ENCODE measurements at places on chromosomes 4 and X.

- DNase-seq = no peak
Observed at GRCh38 chr4:150990250-150990649, 24.8 kb downstream of the LRBA start.

DNA sequence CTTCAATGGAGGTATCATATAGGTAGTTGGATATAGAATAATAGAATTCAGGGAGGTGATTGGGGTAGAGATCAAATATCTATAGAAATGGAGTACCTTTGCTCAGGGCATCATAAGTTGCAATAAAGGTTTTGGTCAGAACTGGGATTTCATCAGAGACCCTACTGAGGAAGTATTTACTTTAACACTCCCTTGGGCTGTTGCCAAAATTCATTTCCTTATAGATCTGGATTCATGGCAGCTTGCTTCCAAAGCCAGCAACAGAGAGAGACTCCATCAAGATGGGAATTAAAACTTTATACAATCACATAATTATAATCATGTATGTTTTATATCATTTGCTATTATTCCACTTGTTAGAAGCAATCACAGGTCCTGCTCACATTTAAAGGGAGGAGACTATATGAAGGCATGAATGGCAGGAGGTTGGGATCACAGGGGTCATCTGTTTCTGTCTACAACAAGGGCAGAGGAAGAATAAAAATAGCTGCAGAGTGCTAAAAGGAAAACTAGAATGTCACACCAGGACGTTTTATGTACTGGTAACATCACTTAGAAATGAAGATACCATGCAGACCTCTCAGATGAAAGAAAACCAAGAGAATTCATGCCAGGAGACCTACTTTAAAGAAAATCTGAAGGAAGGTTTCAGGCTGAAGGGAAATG is 902.1 kb upstream of the LCORL start:
- no peak for DNase-seq

- DNase-seq = no peak
Observed at GRCh38 chr4:27360790-27361267, 500.2 kb downstream of the STIM2 start.

DNA sequence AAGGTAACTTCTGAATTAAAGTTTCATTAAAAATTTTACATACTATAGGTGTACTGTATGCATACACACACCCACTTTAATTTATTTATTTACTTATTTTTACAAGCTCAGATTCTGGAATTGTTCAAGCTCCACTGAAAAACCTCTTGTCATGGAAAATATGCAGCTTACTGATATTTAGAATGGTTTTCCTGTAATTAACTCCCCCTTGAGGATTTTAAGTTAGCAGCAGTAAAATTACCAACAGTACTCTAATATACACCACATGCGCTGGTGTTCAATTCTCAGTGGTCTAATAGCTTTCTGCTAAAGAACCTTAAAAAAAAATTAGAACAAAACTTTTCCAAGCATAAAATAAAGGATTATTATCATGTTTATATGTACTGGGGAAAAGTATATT is 12.0 kb downstream of the MAB21L2 start:
- DNase-seq = no peak

- DNase-seq = no peak
Observed at GRCh38 chr4:163087805-163088204, 78.9 kb downstream of the NAF1 start.

GRCh38 chr4:25624616-25625015 is 31.0 kb upstream of the SLC34A2 start:
- DNase-seq = no peak

DNA sequence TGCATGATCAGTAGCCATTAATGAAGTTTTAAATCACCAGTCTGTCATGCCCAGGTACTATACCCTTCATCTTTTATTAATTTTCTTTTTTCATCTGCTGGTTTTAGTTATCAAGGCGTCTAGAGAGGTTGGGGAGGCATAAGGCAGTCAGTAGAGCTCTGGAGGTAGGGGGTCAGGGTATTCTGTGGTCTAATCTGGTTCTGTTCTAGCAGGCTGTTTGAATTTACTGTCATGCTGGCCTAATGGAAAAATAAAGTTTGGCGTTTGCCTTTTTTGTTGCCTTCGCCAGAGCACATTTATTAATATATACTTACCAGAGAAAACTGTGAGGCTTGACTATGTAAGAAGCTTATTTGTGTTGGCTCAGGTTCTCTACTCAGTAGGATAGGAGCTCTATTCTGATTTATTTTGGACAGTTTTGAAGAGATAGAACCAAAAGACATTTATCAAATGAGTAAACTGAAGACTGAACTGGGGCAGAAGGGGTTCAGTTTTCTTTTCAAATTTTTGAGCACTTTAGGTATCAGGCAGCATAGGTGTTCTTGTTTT is 46.9 kb downstream of the TMEM131L start:
- DNase-seq = no peak

- DNase-seq = no peak
Observed at GRCh38 chr4:129218360-129218759, 122.4 kb downstream of the C4orf33 start.

GRCh38 chr4:26490111-26490959 is at the start of gene CCKAR:
TSS of gene CCKAR (minus strand) at chr4:26490484. CDS start at chr4:26490267, 217 bp downstream.
- no peak for DNase-seq

GRCh38 chr4:184274286-184274951 is 56.7 kb upstream of the ENPP6 start:
- no peak for DNase-seq

DNA sequence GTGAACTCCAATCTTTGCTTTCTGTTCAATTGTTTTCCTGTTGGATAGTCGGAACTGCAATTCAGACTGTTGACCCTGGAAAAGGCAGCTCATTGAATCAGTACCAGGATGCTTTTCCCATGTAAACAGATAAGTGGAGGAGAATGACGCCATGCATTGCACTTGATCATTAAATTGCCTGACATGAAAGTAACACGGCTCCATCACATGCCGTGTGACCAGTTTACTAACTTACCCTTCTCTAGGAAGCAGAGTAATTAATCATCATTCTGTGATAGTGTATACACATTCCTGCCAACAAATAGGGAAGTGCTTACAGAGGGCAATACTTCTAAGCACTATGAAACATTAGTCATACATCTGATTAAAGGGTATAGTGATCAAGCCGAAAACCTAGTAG is 101.4 kb downstream of the PPARGC1A start:
- no peak for DNase-seq

GRCh38 chrX:107731831-107732502 is 43.6 kb downstream of the TSC22D3 start:
- no peak for DNase-seq

DNA sequence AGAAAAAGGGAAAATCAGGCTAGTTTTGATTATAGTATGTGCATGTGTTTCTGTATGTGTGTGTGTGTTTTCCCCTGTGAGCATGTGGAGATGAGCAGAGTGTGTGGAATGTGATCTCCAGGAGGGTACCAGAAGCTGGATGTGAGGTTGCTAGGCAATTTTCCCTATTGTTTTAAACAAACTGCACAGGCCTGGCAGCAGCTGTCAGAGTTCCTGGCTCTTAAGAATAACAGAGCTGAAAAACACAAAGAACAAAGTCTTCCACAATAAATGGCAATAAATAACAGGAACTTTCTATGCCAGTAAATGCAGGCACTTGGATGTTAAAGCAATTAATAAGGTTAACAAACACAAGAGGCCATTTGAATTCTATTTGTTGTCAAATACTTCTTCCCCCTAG is 344.6 kb upstream of the CTSO start:
- no peak for DNase-seq

GRCh38 chr4:117783716-117784115 is 250.6 kb upstream of the NDST3 start:
- no peak for DNase-seq

DNA sequence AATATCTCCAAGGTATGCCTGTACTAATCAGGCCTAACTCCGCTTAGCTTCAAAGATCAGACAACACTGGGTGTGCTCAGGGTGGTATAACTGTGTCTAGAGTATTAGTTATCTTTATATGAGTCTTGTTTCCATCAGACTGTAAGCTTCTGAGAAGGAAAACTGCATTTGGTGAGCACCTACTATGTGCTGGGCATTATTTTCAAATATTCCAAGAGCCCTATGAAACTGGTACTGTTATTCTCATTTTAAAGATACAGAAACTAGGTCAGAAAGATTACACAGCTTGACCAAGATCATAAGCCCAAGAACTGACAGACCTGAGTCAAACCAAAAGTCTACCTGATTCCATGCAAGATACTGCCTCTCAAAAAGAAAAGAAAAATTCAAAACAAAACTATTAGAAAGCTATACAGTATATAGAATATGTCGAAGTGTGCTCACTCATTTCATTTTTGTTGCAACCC is 44.4 kb downstream of the LRBA start:
- no peak for DNase-seq

GRCh38 chr4:37599092-37599790 is 86.9 kb downstream of the RELL1 start:
- no peak for DNase-seq

- DNase-seq = no peak
Observed at GRCh38 chrX:110732266-110732665, 63.4 kb downstream of the CHRDL1 start.

DNA sequence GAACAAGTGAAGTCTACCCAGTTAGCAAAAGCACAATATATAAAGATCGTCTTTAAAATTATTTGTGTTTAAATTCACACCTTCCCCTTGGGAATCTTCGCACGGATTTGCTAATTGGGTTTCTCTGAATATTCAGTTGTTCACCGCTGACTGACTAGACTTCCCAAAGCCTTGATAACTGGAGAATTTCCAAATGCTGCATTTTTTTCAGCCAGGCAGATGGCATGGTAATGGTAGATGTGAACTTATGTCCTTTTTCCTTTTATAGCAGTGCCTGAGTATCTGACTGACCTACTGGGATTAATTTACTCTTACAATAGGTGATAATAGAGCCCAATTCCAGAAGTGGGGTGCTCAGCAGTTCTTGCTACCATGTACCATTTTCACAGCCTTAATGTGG is 548.1 kb downstream of the PACRGL start:
- no peak for DNase-seq

GRCh38 chrX:63657821-63658220 is 127.2 kb downstream of the ARHGEF9 start:
- DNase-seq = no peak

GRCh38 chr4:144721994-144722393 is 76.0 kb downstream of the HHIP start:
- DNase-seq = no peak

DNA sequence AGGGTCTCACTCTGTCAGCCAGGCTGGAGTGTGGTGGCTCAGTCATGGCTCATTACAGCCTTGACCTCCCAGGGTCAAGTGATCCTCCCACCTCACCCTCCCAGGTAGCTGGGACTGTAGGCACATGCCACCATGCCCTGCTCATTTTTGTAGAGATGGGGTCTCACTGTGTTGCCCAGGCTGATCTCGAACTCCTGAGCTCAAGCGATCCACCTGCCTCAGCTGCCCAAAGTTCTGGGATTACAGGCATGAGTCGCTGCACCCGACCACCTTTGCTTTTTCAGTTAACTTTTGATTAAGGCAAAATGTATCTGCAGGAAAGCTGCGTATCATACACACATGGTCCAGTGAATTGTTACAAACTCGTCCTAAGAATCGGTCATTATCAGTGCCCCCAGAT is 16.5 kb upstream of the CLCN4 start:
- DNase-seq = no peak

- no peak for DNase-seq
Observed at GRCh38 chr4:39054497-39054896, 7.5 kb upstream of the KLHL5 start.

DNA sequence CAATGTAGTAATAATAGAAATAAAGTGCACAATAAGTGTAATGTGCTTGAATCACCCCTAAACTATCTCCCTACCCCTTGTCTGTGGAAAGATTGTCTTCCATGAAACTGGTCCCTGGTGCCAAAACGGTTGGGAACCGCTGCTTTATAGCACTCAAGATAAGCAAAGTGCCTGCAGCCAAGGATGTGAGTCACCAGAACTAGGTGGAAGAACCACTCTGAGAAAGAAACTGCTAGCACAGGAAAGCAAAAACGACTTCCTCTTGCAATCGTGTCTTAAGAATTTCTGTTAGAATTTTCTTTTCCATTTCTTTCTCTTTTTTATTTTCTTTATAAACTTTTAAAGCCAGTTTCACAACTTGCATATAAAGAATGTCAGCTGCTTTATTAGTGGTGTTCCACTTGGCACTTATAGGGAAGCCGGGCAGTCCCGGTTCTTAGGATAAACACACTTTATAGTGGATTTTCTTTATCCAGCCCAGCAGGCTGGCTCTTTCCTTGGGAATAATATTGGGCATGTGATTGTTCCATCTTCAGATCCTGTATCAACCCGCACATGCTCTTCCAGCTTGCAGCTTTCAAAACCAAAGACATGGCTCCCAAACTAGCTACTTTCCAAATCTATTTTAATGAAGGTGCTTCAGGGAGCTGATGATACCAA is 32.3 kb upstream of the CXCL8 start:
- DNase-seq = no peak

DNA sequence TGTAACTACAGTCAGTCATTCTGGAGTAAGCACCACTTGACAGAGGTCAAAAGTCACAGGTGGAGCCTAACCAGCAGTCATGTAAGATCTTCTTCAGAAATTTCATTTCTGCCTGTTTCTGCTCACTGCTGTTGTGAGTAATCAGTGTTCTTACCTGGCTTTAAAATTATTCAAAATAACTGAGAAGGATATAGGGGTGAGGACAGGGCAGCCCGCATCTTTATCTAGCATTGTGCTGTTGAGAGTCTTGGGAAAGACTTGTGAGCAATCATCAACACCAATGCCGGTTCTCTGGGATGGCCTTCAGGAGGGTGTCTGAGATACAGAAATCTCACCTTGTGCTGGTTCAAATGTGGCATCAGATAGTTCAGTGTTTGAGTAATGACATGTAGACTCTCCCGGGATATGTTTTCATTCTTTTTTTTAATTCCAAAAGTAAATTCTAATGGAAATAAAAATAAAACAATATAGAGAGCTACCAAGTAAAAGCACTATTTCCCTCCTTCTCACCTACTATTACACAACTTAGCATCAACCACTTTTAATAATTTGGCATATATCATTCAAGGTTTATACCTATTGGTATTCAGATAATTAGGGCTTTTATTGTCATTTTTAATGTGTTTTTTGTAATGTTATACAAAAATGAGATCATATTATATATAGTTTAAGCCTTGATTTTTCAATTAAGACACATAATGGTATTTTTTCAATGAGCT is 37.1 kb downstream of the AREG start:
- no peak for DNase-seq

GRCh38 chr4:19831644-19832285 is 419.9 kb upstream of the SLIT2 start:
- DNase-seq = no peak

DNA sequence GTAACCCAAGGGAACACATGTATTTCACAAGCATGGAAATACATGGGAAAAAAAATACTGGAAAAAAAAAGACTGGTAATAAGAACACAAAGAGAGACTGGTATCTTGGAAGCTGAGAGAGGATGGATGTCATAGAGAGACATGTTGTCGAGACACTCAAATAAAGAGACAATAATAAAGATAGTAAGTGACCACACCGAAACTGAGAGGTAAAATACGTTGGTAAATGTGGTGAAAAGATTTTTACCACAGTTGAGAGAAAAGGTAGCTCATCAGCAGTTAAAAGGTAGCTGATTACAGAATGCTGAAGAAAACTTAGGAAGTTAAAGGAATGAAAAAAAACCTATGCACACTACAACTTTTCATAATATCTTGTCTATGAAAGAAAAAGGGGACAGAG is 81.1 kb downstream of the ARAP2 start:
- DNase-seq = no peak
